Activated CD8-positive, alpha-beta memory T cell treated with anti-CD3 and anti-CD28 coated beads for 1 hour (primary cell): ENCODE measurements at places on chromosomes 3 and 15.

GRCh38 chr15:84886211-84886983, 1.9 kb downstream of the SLC28A1 start:
- DNase-seq: no peak

- DNase-seq: no peak
Observed at GRCh38 chr3:65702202-65702601, 336.5 kb downstream of the MAGI1 start.

GRCh38 chr3:120349855-120350125, 636 bp upstream of the LRRC58 start:
- no peak for DNase-seq

- no peak for DNase-seq
Observed at GRCh38 chr3:139197251-139197650, 146.6 kb upstream of the MRPS22 start.

DNA sequence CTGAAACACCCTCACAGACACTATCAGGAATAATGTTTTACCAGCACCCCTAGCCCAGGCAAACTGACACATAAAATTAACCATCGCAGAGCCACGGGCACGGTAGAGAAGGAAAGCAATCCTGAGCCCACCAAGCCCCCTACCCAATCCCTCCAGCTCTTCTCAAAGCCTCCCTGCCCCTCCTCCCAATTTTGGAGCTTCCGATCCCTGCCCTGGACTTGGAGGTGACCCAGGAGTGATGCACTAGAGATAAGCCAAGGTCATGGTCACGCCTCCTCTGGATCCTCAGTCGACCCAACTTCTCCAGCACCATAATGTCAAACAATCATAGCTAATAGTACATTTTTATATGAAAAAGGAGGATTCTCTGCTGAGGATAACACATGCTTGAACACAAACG, 188.7 kb upstream of the NSMCE3 start:
- no peak for DNase-seq

DNA sequence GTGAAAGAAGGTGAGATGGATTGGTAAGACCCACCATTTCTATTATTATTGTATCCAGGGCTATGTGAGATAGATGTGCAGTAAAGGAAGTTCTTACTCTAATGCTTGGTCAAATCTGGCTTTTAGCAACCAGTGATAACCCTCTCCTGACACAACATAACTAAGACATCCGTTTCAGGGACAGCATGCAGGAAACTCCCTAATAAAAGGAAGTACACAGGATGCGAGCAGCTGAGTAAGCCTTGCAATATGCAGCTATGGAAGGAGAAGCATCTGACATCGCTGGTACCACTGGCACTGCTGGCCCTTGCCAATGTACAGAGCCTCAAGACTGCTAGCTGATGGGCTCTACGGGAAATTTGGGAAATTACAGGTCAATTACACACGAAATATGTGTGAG, 662.3 kb downstream of the NR2F2 start:
- no peak for DNase-seq
